Central memory CD8-positive, alpha-beta T cell (primary cell): ENCODE measurements at places on chromosomes 5 and 9.

DNA sequence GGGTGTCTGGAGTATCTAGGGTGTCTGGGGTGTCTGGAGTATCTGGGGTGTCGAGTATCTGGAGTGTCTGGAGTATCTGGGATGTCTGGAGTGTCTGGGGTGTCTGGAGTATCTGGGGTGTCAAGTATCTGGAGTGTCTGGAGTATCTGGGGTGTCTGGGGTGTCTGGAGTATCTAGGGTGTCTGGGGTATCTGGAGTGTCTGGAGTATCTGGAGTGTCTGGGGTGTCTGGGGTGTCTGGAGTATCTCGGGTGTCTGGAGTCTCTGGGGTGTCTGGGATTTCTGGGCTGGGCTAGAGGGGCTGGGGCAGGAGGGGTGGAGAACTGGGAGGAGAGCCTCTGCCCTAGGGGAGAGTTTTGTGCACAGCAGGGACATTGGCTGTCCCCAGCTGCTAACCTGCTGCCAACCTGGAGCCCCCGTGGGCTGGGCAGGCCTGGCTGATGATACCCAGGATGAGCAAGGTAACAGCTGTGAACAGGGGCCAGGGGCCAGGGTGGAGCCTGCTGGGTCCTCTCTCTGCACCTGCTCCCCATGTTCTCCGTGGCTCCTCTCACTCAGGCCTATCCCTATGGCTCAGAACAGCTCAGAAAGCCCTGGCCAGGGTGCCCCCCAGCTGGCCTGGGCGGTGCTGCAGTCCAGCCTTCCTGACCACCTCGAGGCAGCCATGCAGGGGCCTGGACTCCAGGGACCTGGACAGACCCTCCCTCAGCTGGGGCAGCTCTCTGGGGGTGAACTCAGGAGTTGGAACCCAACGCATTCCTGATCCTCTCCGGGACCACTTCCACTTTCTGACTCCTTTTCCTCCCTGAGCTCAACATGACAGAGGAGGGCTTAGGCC, 29.9 kb downstream of the LHX3 start:
- no peak overlapping the region for H3K27ac ChIP-seq
- DNase-seq: no peak
- no peaks in the 10 kb centered on the region for H3K4me1 ChIP-seq
- H3K4me3 ChIP-seq: no peak overlapping the region
- no peaks in the 10 kb centered on the region for H3K36me3 ChIP-seq

DNA sequence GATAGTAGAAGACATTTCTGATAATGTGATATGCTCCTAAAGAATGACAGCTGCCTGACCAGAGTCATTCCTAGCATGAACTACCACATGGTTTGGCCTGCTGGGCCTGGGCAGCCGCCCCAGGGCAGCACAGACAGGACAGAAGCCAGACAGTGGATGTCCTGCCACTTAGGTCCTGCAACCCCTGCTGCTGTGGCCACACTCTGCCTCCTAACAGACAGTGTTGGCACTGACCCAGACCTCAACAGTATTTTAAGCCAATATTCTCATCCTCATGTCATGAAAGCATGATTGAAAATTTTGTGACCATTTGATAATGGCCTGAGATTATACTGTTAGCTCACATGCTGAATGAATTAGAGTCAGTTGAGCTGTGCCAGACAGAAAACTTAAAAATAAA, 15.8 kb downstream of the CENPP start:
- H3K4me3 ChIP-seq: no peak overlapping the region
- no peak overlapping the region for H3K27ac ChIP-seq
- no peak for DNase-seq
- no peaks in the 10 kb centered on the region for H3K27me3 ChIP-seq
- no peaks in the 10 kb centered on the region for H3K4me1 ChIP-seq

GRCh38 chr5:85108471-85108870, 723.8 kb upstream of the EDIL3 start:
- H3K4me3 ChIP-seq: no peak overlapping the region
- DNase-seq: no peak
- no peaks in the 10 kb centered on the region for H3K36me3 ChIP-seq
- no peak overlapping the region for H3K27ac ChIP-seq
- no peaks in the 10 kb centered on the region for H3K4me1 ChIP-seq

- no peak for DNase-seq
- no peaks in the 10 kb centered on the region for H3K4me1 ChIP-seq
- peaks cover 65% of the 10 kb centered on the region for H3K27me3 ChIP-seq
- H3K27ac ChIP-seq: no peak overlapping the region
Measured at GRCh38 chr5:6472792-6473191, 24.1 kb downstream of the UBE2QL1 start.

- no peaks in the 10 kb centered on the region for H3K36me3 ChIP-seq
- no peak overlapping the region for H3K4me3 ChIP-seq
- no peak overlapping the region for H3K27ac ChIP-seq
- H3K4me1 ChIP-seq: no peaks in the 10 kb centered on the region
- no peak for DNase-seq
- H3K27me3 ChIP-seq: no peaks in the 10 kb centered on the region
Measured at GRCh38 chr5:60458666-60459065, 241.3 kb downstream of the DEPDC1B start.

DNA sequence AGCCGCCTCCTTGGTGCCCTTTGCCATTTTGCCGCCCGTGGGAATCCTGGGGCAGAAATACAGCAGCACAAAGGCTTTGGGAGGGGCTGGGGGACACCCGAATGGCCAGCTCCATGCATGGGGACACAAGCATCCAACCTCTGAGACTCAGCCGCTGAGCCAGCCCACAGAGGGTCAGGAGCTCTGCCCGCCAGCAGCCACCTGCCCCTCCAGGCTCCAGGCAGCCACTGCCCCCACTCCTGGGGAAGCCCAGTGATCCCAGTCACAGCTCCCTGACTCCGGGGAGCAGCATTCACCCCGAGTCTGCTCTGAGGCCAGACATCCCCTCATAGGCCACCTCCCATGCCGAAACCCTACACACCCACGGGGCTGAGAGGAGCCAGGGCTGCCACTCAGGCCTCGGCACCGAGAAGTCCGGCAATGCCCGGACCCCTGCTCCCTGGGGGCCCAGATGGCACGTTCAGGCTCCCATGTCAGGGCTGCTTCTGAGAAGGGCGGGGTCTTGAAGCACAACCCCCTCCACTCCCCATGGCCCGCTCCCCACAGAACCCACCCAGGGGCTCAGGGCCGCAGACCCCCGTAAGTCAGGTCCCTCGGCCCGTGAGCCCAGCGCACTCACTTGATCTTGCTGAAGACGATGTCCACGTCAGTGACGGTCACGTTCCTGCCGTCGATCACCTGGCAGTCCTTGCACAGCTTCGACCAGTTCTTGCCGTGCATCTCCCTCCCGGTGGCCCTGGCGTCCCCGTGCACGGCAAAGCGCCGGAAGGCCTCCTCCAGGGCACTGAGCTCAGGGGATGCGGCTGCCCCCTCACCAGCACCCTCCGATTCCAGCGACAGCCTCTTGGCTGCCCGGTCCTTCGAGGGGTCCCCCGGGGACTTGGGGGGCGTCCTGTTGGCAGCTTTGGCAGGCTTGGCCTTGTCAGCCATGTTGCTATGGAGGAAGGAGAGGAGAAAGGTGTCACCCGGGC, 15.7 kb downstream of the TPPP start:
- H3K27ac ChIP-seq: no peak overlapping the region
- no peak overlapping the region for H3K4me3 ChIP-seq
- H3K27me3 ChIP-seq: no peaks in the 10 kb centered on the region
